Psoas muscle (tissue), 8 donors: ENCODE measurements at places on chromosomes 5 and 9. TPM values are rescaled to one million over a fixed set of nuclear protein-coding genes. Genes with fewer than 3 reads are reported as not detected.

FOXD4 gene
- 0.15 TPM for polyA plus RNA-seq

SEMA4D gene
- polyA plus RNA-seq = 22.3 TPM

SYK gene
- 0.40 TPM for polyA plus RNA-seq

INVS gene
- 2.0 TPM for polyA plus RNA-seq

CCL19 gene
- 0.31 TPM for polyA plus RNA-seq

FOXD4L6 gene
- 0.04 TPM for polyA plus RNA-seq

PCDHA4 gene
- 0.06 TPM for polyA plus RNA-seq

IFNA13 gene
- not detected for polyA plus RNA-seq

LMX1B gene
- polyA plus RNA-seq = 0.01 TPM

SH3TC2 gene
- 0.44 TPM for polyA plus RNA-seq

NRARP gene
- polyA plus RNA-seq = 0.91 TPM

PCDHB12 gene
- polyA plus RNA-seq = 0.10 TPM

ADAMTSL1 gene
- polyA plus RNA-seq = 0.13 TPM

SVEP1 gene
- polyA plus RNA-seq = 1.0 TPM

HAVCR2 gene
- 1.4 TPM for polyA plus RNA-seq

GABRA1 gene
- not detected for polyA plus RNA-seq

CXXC5 gene
- polyA plus RNA-seq = 48.5 TPM

ZCCHC9 gene
- polyA plus RNA-seq = 16.3 TPM

NME5 gene
- 0.92 TPM for polyA plus RNA-seq

GPR151 gene
- not detected for polyA plus RNA-seq

PTGR1 gene
- 22.5 TPM for polyA plus RNA-seq

TRIM36 gene
- polyA plus RNA-seq = 0.47 TPM

COL5A1 gene
- polyA plus RNA-seq = 1.7 TPM

IL9 gene
- polyA plus RNA-seq = not detected

PRR7 gene
- polyA plus RNA-seq = 3.8 TPM

OR1L4 gene
- polyA plus RNA-seq = not detected

ST8SIA4 gene
- 0.52 TPM for polyA plus RNA-seq

ECSCR gene
- polyA plus RNA-seq = 23.0 TPM

ABLIM3 gene
- 35.0 TPM for polyA plus RNA-seq

CDO1 gene
- polyA plus RNA-seq = 4.6 TPM

TBC1D9B gene
- 47.7 TPM for polyA plus RNA-seq

HAND1 gene
- polyA plus RNA-seq = not detected

PPP3R2 gene
- polyA plus RNA-seq = not detected

SKP2 gene
- polyA plus RNA-seq = 1.3 TPM

FYB1 gene
- 0.25 TPM for polyA plus RNA-seq

BARHL1 gene
- polyA plus RNA-seq = not detected

SHOC1 gene
- not detected for polyA plus RNA-seq

NDOR1 gene
- polyA plus RNA-seq = 1.5 TPM

EDIL3 gene
- polyA plus RNA-seq = 0.38 TPM

NDST1 gene
- polyA plus RNA-seq = 13.2 TPM

SLC6A3 gene
- not detected for polyA plus RNA-seq

LCN15 gene
- polyA plus RNA-seq = 1.4 TPM

PCDHGA8 gene
- 0.30 TPM for polyA plus RNA-seq

VLDLR gene
- polyA plus RNA-seq = 7.9 TPM

UTP15 gene
- 11.7 TPM for polyA plus RNA-seq

ADGRD2 gene
- not detected for polyA plus RNA-seq

SNCAIP gene
- polyA plus RNA-seq = 0.23 TPM

GRXCR2 gene
- not detected for polyA plus RNA-seq

BAAT gene
- 0.31 TPM for polyA plus RNA-seq
